ENCODE measurements at places on chromosomes 7 and 10.

DNA sequence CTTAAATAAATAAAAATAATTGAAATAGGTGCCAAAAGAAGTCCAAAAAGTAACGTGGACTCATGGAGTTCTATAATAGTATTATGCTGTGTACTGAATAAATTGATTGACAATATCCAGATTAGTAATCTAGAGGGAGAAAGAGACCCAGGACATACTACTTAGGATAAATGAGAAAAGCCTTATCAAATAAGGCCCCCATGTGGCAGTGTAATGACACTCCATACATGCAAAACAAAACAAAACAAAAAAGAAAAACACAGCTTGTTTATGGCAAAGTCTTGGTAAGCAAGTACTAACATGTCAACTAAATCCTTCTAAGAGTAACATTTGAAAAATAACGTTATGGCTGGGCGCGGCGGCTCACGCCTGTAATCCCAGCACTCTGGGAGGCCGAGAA, 3.6 kb upstream of the RUNDC3B start:
- no peak for DNase-seq

DNA sequence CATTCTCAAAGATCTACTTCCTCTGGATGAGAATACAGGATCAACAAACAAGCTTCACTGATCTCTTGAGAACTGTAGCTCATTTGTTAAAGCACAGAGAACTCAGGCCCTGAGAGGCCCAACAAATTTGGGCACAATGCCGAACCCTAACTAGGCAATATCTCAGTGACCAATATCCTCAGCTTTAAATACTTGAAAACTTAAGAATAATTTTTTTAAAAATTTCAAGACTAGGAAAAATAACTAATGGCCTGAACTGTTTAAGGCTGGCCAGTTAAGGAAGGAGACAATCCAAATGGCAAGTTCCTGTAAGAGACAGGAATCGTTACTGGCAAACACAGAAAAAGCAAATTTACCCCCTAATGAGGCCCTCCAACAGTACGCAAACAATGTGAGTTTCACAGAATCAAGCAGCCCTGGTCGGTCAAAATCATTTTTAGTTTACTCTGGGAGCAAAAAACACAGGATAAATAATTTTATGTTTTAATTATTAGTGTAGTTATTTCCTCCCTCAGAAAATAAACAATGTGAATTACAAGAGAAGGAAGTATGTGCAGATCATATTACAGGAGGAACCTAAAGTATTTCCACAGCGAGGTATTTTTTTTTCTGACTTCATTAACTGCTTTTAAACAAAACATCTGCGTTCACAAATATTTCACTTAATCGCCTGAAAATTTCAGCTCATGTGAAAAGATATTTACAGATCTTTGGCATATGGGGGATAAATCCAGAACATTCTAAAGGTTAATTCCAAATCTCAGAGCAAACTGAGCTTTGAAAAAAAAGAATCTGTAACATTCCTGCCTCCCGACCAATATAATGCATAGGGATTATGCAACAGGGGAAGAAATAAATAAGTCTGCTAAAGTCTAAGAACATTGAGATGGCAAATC, 39.5 kb downstream of the NT5C2 start:
- no peak for DNase-seq

GRCh38 chr7:26182283-26182682, 18.3 kb downstream of the HNRNPA2B1 start:
- DNase-seq, result no peak

DNA sequence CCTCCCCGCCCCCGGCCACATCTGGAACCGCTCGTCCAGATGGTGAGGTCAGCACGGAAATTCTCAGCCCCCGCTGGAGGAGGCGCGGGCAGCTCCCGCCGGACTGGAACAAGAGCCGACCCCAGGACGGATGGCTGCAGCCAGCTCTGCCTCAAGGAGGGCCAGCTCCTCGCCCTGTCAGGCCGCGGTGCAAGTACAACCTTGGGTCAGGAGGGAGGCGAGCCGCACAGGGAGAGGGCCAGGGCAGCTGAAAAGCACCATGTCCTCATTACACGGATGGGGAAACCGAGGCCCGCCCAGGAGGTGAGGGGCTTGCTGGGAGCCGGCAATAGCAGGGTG, 3.8 kb upstream of the GRIFIN start:
- DNase-seq, result no peak

DNA sequence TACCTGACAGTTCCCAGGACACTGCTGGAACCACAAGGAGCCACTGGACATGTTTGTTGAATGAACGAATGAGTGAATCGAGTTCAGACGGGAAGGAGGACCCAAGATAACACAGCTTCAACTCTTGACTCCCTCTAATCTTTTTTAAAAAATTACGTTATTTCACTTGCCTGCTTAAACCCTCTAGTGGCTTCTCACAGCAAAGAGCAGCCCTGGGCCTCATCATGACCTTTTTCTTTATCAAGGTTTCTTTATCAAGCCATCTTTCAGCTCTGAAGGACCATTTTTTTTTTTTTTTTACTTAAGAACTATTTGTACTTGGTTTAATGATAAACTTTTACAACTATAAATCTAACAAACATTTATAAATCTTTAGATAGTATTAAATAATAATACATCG, 110.6 kb downstream of the TAX1BP1 start:
- no peak for DNase-seq

- DNase-seq, result peak; percentile 72
Measured at GRCh38 chr10:89644967-89645741, at the start of gene PANK1. Gene PANK1 (minus strand): TSS chr10:89645242. CDS start chr10:89644891, 351 bp downstream.

DNA sequence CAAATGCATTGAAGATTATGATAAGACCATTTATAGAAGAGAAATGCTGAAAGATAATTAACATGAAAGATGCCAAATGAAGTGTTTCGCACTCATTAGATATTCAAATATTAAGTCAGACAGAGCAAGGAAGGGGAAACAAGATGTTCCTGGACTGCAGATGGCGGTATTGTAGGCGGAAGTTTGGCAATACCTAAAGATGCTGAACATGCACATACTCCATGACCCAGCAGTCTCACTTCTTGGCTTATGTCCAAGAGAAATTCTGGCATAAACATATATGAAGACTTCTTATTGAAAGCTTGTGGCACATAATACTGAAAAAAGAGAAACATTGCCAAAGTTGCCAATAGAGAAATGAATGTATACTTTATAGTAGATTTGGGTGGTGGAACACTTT, 325.4 kb upstream of the SEMA3C start:
- no peak for DNase-seq

Data from activated T-helper 2 cell treated with anti-CD3 and anti-CD28 coated beads, Interferon-gamma antibody, Interleukin-2, Interleukin-4, amounts not matched to agents 10 μg/mL and 5 μg/mL and 100 μg/mL, durations not matched to agents 14 hours and 24 hours and 36 hours (primary cell).